ENCODE measurements at places on chromosomes 5 and 9. TPM values are rescaled to one million over a fixed set of nuclear protein-coding genes. Genes with fewer than 3 reads are reported as not detected.

GFRA3 gene
- total RNA-seq = 1.9 TPM

POU5F2 gene
- total RNA-seq = 3.2 TPM

SAPCD2 gene
- 7.2 TPM for total RNA-seq

DOCK8 gene
- total RNA-seq = 35.5 TPM
